ENCODE measurements at places on chromosomes 12 and 14.
A peak's percentile ranks its signal among the peaks of the same experiment; 100 is the strongest.

GRCh38 chr12:22105542-22105941 is 59.5 kb downstream of the CMAS start:
- no peak for DNase-seq

DNA sequence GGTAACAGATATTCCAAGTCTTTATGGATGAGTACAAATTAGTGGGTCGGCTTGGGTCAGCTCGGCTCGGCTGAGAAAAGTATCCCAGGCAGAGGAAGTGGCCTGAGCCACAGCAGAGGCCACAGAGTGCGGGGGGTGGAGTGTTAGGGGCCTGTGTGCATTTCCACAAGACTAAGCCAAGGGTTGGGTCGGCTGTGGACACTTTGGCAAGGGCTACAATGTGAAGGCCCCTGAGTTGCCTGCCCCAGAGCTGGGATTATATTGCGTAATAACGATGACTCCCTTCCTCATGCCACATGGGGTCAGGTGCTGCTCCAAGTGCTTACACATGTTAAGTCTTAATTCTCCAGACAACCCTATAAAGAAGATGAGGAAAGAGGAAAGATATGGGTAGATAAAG is 11.4 kb downstream of the EVL start:
- no peak for DNase-seq

DNA sequence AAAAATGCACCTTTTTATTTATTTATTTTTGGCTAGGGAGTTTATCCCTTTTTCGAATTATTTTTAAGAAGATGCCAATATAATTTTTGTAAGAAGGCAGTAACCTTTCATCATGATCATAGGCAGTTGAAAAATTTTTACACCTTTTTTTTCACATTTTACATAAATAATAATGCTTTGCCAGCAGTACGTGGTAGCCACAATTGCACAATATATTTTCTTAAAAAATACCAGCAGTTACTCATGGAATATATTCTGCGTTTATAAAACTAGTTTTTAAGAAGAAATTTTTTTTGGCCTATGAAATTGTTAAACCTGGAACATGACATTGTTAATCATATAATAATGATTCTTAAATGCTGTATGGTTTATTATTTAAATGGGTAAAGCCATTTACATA is 14.9 kb upstream of the SNAPC1 start:
- no peak for DNase-seq

DNA sequence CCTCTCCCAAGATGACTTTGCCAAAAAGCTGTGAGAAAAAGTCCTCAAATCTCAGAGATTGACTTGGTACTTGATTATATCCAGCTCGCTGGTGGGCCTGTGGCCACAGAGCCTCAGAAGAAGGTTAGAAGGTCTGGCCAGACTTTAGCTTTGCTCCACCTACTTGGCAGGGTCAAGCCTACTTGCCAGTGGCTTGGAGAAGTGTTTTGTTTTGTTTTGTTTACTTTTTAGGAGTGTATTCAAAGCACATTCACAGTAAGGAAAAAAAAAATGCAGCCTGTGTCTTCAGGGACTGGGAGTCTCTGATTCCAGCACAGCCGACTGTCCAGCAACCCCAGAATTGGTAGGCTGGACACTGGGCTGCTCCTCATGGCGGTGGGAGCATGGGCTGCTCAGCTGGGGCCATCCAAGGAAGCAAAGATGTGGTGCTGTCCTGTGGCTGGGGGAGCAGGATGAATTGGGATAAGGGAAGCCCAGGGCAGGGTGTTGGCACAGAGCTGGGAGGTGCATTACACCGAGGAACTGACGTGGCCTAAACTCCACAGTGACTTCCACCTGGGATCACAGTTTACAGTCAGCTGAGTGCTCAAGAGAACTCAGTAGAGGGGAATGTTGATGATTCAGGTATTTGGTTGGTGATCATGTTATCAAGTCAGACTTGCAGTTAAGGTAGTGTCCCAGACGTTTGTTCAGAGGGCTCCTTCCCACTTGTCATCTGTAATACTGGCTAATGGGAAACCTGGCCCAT is 73.5 kb downstream of the PPP2R5C start:
- no peak for DNase-seq

- no peak for DNase-seq
Observed at GRCh38 chr12:3473171-3473570, 17.8 kb upstream of the PRMT8 start.

- no peak for DNase-seq
Observed at GRCh38 chr12:72747111-72747849, 475.1 kb downstream of the TRHDE start.

GRCh38 chr12:121167951-121168350 is 35.3 kb downstream of the P2RX7 start:
- no peak for DNase-seq

DNA sequence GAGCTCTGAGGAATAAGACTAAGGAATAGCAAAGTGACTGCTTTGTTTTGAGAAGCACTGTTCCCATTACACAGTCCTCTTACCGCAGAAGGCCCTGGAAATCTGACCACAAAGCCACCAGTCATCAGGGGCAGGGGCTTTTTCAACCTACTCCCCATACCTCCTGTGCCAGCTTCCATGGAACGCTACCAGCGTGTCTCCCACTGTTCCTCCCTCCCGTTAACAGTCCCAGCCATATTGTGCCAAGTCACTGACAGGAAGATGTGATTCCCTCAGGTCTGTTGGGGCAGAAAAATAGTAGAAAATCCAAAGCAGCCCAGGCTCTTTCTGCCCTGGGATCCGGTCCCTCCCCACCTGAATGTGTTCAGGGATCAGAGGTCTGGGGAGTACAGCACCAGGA is 46.6 kb upstream of the VPS33A start:
- no peak for DNase-seq

- DNase-seq: no peak
Observed at GRCh38 chr12:50402264-50403000, 1.7 kb downstream of the LARP4 start.

GRCh38 chr12:75944905-75945432 is 86.6 kb downstream of the PHLDA1 start:
- DNase-seq: no peak

DNA sequence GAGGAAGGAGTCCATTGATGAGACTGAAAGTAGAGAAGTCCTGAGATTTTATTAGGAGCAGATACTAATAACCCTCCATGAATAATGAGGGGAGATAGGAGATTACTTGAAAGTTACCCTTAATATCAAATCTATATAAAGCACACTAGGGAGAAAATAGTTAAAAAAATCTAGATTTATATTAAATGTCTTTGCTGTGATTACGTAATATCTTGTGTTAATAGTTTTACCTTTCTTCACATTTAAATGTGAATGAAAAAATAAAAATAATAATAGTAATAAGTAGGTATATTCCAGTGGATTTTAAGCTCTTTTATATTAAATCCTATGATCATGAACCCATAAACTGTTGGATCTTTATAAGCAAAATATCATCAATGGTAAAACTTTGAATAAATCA is 267.3 kb upstream of the SYT10 start:
- DNase-seq: no peak

GRCh38 chr12:67410667-67411067 is 141.5 kb downstream of the CAND1 start:
- DNase-seq: no peak

DNA sequence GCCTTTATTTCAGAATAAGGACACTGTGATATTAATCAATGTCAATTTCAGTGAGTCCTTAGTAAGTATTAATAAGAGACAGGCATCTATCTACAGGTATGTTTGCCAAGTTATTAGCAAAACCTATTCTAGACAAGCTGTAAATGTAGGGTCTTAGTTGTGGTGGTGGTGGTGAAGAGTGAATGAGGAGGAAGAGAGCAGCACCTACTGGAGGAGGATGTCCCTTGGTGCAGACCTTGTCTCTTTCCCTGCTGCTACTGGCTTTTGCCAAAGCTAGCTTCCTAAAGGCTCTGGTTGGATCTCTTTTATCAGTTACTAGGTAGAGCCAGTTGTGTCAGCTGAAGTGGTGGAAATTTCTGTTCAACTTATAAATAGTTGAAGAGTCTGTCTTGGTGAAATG is 304.8 kb upstream of the ATP2B1 start:
- no peak for DNase-seq

DNA sequence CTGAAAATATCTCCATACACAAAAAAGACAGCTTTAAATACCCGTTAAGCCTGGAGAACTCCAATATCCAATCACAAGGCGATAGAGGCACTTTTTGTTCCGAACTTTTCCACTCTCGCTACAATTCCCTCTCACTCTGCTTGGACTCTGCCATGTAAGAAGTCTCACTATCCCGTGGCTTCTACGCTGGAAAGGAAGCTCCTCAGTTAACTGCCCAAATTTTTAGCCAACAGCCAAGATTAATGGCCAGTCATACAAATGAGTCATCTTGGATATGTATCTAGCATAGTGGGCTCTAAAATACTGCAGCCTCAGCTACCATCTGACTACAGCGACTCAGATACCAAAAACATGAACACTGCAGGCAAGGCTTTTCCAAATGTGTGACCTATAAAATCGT is 45.5 kb upstream of the RERGL start:
- no peak for DNase-seq

DNA sequence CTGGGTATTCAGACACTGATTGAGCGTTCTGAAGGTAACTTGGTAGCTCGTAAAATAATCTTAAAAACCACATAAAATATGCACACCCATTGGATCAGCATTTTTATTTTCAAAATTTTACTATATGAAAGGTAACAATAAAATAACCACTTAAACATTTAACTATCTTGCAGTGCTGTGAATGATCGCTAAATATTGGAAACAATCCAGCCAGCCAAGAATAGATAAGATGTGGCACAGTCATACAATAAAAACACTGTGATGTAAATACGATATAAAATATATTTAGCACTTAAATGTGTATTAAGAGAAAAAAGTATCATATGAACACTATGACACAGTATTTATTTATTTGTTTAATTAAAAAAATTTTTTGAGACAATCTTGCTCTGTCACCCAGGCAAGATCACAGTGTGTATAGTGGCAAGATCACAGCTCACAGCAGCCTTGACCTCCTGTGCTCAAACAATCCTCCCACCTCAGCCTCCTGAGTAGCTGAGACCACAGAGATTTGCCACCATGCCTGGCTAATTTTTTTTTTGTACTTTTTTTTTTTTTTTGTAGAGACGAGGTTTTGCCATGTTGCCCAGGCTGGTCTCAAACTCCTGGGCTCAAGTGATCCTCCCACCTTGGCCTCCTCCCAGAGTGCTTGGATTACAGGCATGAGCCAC is 39.4 kb downstream of the SDR9C7 start:
- no peak for DNase-seq

GRCh38 chr14:91118511-91119068 is 4.7 kb downstream of the DGLUCY start:
- no peak for DNase-seq

- no peak for DNase-seq
Observed at GRCh38 chr12:4084573-4084972, 189.0 kb upstream of the CCND2 start.

DNA sequence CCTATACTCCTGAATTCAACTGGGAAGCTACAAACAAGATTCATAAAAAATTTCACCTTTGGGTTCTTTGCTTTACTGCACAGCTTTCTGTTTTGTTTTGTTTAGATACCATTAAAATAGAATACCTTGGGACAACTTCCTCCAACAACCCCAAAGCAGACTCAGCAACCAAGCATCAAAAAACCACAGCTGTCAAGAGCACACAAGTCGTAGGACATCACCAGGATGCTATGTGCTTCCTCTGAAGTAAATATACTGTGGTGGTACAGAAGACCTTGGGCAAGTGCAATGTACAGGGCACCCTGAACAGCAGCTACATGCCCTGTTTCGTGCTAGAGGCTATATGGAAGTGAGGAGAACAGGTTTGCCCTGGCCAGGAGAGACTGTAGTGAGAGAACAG is 359.3 kb downstream of the BCL11B start:
- no peak for DNase-seq

- no peak for DNase-seq
Observed at GRCh38 chr14:94478420-94478819, 2.4 kb upstream of the SERPINA9 start.

DNA sequence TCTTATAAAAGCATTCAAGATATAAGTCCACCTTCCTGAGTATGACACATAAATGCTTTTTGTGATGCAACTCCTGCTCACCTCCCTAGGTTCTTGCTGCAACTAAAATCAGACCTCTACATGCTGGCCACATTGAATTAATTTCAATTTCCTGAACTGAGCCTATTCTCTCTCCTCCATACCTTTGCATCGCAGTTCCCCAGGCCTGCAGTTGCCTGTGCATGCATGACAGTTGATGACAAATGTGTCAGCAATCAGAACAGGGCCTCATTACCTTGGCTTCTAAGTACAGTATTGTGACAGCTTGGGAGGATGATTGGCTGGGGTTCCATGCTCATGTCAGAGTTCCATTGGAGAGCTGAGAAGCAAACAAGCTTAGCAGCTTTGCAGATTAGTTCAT is 3.9 kb upstream of the TM7SF3 start:
- no peak for DNase-seq

DNA sequence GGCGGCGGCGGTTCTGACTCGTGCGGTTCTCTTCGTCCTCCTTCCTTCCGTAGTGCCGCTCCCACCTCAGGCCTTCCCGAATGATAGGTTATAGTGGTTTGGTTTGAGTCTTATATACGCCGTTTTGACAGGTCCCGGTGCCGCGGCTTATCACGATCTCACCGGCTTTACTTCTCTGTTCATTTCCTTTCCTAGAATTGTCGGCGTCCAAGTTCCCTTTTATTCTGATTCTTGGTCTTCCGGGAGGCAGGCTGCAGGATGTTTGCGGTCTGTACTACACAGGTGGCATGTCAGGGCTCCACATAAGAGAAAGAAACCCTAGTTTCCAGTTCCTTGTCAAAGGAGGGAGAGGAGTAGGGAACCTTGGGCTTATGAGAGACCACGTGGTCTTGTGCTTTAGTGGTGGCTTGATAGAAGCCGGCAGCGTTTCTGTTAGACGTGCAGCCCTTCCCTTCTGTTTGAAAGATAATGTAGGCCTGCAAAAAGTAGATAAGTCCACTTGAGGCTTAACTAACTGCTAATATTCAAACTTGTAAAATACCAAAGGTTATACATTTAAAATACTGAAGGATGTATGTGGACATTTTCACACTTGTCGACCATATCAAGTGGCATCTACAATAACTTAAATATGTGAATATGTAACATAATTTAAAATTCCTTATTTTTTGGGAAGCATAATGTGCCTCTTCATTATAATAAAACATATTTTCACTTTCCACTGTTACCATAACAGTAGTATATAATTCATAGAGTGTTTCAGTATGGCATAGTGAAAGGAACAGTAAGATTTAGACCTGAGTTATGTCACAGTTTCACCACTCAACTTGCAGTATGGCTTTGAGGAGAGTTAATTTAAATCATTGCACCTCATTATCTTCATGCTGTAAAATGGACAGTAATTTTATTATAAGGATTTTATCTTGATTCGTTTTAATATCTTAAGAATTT is 804 bp downstream of the USP15 start:
- DNase-seq: peak; percentile 23

DNA sequence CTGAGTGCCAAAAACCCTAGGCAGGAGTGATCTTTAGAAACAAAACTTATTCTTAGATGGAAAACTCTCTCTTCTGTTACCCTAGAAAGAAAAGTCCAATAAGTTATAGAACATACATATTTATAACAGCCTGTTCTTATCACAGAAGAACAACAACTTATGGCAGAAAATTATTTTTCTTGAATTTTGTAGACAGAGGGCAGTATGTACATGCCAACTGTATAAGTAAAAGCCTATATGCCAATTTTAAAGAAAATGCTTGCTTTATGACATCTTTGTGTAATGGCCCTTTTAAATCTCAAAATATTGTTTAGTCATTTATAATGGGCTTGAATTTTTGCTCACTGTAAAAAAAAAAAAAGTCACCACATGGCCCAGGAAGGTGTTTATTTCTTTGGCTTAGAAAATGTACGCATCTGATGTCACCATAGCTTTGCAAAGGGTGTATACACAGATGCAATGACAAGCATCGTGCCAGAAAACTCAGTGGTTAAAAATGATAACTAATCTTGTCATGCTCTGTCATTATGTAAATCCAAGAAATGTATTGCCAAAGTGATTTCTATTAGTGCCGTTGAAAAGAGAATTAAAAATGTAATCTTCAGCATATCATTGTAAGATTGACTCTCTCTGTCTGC is 38.3 kb upstream of the GRIP1 start:
- no peak for DNase-seq

Measured in stimulated activated CD4-positive, alpha-beta T cell treated with anti-CD3 and anti-CD28 coated beads, Interleukin-4, amount 100 ng/mL, for 4 hours (primary cell).